ENCODE measurements at places on chromosomes 13 and 19. TPM values are rescaled to one million over a fixed set of nuclear protein-coding genes. Genes with fewer than 3 reads are reported as not detected.

GRCh38 chr13:57716295-57716694, 84.8 kb downstream of the PCDH17 start:
- no peak overlapping the region for H3K4me3 ChIP-seq
- DNase-seq, result no peak
- no peaks in the 10 kb centered on the region for H3K27me3 ChIP-seq

DNA sequence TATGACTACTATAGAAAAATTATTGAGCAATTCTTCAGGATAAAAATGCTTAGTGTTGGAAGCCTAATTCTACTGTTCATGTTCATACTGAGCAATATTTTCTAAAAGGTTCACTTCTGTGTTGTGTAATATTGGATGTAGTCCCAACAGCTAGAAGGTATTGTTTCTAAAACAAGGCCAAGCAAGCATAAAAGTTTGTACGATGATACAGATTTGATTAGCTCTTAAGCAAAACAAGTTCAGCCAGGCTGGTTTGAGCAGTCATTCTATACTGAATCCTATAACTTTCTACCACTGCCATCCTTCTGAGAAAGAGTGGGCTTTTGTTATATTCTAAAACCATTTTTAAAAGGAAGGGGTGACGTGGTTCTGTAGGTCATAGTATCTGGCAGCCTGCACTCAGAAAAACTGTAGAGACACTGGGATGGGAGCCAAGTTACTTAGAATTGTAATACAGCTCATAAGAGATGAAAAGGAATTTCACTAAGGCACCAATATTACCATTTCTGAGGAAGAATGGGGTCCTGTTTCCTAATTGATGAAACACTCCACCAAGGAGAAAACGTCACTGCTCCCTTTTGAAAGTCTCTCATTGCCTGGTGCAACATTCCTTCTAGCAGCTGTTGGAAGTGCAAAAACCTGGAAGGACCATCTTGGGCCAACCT, 275.0 kb upstream of the DACH1 start:
- no peaks in the 10 kb centered on the region for H3K36me3 ChIP-seq
- no peak overlapping the region for H3K27ac ChIP-seq
- H3K4me1 ChIP-seq, result no peaks in the 10 kb centered on the region
- H3K4me3 ChIP-seq, result no peak overlapping the region
- H3K27me3 ChIP-seq, result no peaks in the 10 kb centered on the region
- DNase-seq, result peak; percentile 83

GRCh38 chr13:106918557-106918860, 350.6 kb upstream of the ARGLU1 start:
- H3K36me3 ChIP-seq, result no peaks in the 10 kb centered on the region
- H3K4me3 ChIP-seq, result no peak overlapping the region
- no peak overlapping the region for H3K27ac ChIP-seq
- peaks cover 18% of the 10 kb centered on the region for H3K4me1 ChIP-seq
- no peaks in the 10 kb centered on the region for H3K27me3 ChIP-seq

DNA sequence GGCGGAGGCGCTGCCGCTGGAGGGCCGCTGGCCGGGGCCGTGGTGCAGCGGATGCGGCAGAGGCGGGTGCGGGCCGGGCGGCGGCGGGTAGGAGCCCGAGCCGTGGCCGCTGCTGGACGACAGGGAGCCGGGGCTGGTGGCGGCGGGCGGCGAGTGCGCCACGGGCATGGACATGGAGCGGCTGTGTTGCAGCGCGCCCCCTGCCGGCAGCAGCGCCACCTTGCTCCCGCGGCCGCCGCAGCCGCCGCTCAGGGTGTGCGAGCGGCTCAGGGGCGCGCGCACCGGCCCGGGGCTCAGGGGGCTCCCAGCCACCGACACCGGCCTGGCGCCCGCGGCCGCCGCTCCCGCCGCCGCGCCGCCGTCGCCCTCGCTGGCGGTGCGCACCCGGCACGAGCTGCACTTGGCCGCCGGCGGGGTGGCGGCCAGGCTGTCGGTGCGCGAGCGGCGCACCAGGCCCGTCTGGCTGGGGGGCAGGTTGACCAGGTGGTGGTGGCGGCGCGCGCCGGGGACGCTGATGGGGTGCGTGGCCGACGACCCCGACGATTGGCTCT, 1.7 kb downstream of the IRS2 start:
- peak; percentile 40 for DNase-seq
- H3K27me3 ChIP-seq, result no peaks in the 10 kb centered on the region
- H3K4me1 ChIP-seq, result peaks cover 20% of the 10 kb centered on the region
- H3K27ac ChIP-seq, result peak overlapping the region; percentile 18
- H3K4me3 ChIP-seq, result peak overlapping the region; percentile 69

GTF2F1 gene
- total RNA-seq, result 95.4 TPM

DNA sequence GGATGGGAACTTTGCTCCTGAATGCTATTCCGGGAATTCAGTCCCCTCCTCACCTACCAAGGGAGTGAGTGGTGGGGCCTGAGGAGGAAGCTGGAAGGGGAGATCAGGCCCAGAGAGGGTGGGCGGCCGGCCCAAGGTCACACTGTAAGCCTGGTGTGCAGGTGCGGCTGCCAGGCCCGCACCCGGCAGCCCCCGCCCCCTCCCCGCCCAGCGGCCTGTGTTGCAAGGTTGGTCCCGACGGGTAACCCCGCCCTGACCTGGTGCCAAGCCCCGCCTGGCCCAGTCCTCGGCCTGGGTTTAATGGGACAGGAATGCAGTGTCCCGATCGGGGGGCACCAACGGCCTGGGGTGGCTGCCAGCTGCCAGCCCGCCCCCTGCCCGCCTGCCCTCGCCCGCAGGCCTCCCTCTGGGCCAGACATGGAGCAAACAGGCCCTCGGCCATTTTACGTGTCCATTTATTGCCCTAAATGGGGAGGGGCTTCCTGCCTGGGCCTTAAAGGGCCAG, 5.5 kb downstream of the ZBTB7A start:
- no peak overlapping the region for H3K4me3 ChIP-seq
- no peaks in the 10 kb centered on the region for H3K36me3 ChIP-seq
- H3K27me3 ChIP-seq, result no peaks in the 10 kb centered on the region
- H3K4me1 ChIP-seq, result peaks cover 44% of the 10 kb centered on the region
- no peak for DNase-seq
- no peak overlapping the region for H3K27ac ChIP-seq

DNA sequence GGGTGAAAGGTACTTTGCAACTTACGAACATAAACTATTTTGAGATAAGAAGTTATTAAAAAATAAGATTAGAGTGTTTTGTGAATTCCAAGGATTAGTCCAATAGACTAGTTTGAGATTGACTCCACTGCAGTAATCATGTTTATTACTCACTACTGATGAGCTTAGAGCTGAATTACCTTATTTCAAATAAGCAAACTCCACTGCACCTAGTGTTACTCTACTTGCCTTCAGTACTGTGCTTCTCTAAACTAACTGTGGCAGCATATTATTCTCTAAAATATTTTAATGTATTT, 111.7 kb downstream of the MIPEP start:
- H3K4me1 ChIP-seq, result no peaks in the 10 kb centered on the region
- no peaks in the 10 kb centered on the region for H3K36me3 ChIP-seq
- no peaks in the 10 kb centered on the region for H3K27me3 ChIP-seq

DNA sequence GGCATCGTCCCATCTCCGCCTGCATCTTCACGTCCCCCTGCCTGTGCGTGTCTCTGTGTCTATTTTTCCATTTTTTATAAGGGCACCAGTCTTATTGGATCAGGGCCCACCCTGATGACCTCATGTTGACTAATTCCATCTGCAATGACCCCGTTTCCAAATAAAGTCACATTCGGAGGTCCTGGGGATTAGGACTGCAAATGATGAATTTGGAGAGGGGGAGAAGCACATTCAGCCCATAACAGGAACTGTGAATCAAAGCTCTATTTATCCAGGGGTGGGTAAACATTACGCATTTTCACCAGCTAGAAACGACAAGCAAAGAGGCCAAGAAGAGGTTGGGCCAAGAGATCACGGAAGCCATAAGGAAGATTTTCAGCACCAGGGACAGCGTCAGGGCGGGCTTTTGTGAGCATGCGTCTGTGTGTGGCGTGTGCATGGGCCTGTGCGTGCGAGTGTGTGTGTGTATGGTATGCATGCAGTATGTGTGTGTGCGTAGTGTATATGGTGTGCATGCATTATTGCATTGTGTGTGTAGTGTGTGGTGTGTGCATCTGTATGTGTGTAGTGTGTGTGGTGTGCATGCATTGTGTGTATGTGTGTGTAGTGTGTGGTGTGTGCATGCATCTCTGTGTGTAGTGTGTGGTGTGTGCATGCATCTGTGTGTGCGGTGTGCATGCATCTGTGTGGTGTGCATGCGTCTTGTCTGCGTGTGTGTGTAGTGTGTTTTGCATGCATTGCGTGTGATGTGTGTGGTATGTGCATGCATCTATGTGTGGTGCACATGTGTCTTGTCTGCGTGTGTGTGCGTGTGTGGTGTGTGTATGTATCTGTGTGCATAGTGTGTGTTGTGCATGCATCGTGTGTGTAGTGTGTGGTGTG, 19.6 kb downstream of the CELF5 start:
- H3K4me3 ChIP-seq, result no peak overlapping the region
- no peaks in the 10 kb centered on the region for H3K27me3 ChIP-seq
- no peak overlapping the region for H3K27ac ChIP-seq
- peak; percentile 47 for DNase-seq
- H3K4me1 ChIP-seq, result no peaks in the 10 kb centered on the region
- H3K36me3 ChIP-seq, result no peaks in the 10 kb centered on the region

OR10H1 gene
- not detected for total RNA-seq

ZNF181 gene
- 4.8 TPM for total RNA-seq

DNA sequence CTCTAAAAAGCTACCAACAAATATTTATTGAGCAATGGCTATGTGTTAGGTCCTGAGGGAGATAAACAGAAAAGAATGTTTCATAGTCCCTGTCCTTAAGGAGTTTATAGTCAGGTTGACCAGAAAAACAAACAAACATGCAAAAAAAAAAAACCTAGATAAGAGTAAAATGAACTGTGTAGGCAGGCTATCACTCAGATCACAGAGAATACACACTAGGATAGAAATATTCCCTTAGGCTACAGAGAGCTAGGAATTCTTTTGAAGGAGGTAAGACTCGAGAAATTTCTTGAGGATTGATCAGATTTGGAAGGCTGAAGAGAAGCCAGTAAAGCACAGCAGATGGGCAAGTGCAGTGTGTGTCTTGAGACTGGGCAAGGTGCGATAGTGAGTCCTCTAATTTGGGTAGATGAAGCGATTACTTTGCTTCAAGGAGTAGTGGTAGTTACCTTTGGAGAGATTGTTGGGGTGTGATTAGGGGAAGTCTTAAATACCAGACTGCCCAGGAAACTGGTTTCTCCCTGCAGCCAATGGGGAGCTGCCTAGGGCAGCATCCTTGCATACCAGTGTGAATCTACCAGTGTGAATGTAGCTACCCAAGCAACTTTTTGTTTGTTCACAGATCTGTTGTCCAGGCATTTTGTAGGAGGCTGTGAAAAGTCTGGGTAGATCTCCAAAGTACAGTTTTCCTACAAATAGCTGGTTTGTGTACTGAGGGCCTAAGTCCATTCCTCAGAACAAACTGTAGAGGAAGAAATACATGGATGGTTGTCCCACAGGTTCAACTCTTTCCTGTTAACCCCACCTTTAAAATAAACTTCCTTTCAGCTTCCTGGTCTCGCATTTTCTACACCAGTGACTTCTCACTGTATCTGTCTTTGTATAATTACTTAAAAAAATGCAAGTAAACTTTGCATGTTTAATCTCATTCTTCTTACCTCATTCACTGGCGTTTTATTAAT, 314.1 kb downstream of the KLF5 start:
- no peak overlapping the region for H3K27ac ChIP-seq
- no peaks in the 10 kb centered on the region for H3K36me3 ChIP-seq
- H3K4me1 ChIP-seq, result no peaks in the 10 kb centered on the region
- H3K4me3 ChIP-seq, result no peak overlapping the region
- no peak for DNase-seq

DNA sequence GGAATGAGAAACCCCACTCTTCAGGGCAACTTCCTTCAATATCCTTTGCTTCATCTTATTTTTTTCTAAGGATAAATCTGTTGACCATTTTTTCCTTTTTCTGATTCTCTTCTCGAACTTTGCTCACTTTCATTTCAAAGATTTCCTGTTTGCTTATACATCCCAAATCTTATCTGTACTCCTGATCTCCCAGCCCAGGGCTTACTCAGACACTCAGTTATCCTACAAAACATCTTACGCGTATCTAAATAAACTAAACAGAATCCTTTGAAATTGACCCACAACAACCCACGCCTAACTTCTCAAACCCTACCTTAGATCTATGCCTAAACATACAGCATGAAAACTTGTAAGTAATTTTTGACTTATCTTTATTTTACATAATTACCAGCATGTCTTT, 179.2 kb downstream of the ABCC4 start:
- no peaks in the 10 kb centered on the region for H3K4me1 ChIP-seq
- H3K27me3 ChIP-seq, result no peaks in the 10 kb centered on the region
- no peaks in the 10 kb centered on the region for H3K36me3 ChIP-seq

DIS3 gene
- 42.1 TPM for total RNA-seq

EBI3 gene
- total RNA-seq, result 5.4 TPM

GRCh38 chr19:46904114-46905060, 43.6 kb downstream of the ARHGAP35 start:
- no peaks in the 10 kb centered on the region for H3K27me3 ChIP-seq
- H3K27ac ChIP-seq, result peak overlapping the region; percentile 63

DNA sequence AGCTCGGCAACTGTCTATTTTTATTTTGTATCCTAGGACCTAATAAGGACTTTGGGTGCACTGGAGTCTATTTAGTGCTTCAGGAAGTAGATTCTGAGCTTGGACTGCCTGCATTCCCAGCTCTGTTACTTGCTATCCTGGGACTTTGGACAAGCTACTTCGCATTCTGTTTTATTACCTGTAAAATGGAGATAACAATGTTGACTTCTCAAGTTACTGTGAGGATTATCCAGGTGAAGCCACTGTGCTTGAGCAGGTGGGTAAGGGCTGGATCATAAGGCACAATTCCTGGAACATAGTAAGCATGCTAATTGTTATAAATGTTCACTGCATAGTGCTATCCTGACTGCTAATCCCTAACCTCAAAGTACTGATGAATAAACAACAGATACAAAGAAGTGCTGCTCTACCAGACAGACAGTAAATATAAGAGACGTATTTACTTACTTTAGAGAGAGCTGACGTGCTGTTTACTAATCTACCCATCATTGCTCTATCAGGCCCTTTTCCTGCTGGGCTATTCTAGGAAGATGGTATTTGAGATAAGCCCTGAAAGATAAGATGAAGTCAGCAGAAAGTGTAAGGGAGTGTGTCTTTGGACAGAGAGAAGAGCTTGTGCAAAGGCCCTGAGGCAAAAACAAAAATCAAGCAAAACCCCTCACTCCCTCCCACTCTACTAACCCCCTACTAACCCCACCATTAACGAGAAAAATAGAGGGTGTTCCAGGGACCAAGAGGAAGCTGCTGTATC, 50.8 kb upstream of the FLT1 start:
- no peak for DNase-seq
- no peaks in the 10 kb centered on the region for H3K4me1 ChIP-seq
- no peak overlapping the region for H3K4me3 ChIP-seq
- H3K27me3 ChIP-seq, result no peaks in the 10 kb centered on the region

DNA sequence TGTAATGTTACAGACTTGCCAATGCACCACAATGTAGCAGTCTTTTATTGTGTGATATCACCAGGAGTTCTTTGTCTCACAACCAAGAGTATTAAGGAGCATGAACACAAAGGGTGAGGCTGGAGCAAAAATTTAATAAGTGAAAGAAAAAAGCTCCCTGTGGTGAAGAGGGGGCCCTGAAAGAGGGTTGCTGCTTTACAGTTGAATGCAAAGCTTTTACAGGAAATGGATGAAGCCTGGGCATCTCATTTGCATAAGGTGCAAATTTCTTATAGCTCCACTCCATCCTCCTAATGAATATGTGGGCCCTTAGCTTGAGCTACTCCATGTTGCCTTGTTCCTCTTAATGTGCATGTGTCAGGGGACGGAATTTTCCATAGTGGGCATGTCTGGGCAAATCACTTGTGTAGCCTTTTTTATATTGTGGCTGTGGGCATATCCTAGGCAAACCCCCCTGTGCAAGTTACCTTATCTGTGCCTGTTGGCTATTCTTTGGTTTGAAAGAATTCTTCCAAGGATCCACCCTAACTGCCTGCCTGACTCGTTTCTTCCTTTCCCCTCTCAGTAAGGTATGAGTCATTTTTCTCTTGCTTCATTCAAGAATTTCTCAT, 45.3 kb upstream of the TRPC4 start:
- no peaks in the 10 kb centered on the region for H3K27me3 ChIP-seq
- peak; percentile 11 for DNase-seq
- no peaks in the 10 kb centered on the region for H3K4me1 ChIP-seq
- H3K27ac ChIP-seq, result no peak overlapping the region
